Hematopoietic multipotent progenitor cell treated with erythropoietin and hydrocortisone succinate and interleukin-3 and kit ligand, for 8 days (in vitro differentiated cells): ENCODE measurements at places on chromosomes 12 and 14.

GRCh38 chr12:11023387-11023786, 967 bp upstream of the TAS2R19 start:
- no peak for DNase-seq

DNA sequence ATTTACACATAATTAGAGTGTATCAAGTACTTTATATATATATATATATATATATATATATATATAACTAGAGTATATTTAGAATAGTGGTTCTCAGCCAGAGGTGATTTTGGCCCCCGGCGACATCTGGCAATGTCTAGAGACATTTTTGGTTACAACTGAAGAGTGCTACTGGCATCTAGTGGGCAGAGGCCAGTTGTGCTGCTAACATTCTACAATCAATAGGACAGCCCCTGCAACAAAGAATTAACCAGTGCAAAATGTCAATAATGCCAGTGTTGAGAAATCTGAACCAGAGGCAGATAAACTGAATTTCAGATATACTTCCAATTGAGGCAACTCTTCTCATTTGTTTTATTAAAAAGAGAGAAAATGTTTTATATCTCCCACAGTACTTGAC, 8.9 kb downstream of the GTF2A1 start:
- DNase-seq = peak; percentile 65

DNA sequence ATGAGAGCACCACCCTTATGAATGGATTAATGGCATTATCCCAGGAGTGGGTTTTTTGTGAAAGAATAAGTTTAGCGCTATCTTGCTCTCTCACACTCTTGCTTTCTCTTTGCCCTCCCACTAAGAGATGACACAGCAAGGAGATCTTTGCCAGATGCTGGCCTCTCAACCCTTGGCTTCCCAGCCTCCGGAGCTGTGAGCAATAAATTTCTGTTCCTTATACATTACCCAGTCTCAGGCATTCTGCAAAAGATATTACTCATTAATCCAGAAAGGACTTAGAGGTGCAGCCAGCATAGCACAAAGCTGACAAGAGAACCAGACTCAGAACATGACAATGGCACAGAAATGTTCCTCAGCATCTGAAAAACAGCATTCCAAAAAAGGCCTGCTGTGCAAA, 190.6 kb downstream of the ITPR2 start:
- no peak for DNase-seq

GRCh38 chr12:49777800-49778748, 36.7 kb downstream of the TMBIM6 start:
- DNase-seq = peak; percentile 36

- no peak for DNase-seq
Observed at GRCh38 chr14:88746052-88746451, 46.7 kb downstream of the EML5 start.

DNA sequence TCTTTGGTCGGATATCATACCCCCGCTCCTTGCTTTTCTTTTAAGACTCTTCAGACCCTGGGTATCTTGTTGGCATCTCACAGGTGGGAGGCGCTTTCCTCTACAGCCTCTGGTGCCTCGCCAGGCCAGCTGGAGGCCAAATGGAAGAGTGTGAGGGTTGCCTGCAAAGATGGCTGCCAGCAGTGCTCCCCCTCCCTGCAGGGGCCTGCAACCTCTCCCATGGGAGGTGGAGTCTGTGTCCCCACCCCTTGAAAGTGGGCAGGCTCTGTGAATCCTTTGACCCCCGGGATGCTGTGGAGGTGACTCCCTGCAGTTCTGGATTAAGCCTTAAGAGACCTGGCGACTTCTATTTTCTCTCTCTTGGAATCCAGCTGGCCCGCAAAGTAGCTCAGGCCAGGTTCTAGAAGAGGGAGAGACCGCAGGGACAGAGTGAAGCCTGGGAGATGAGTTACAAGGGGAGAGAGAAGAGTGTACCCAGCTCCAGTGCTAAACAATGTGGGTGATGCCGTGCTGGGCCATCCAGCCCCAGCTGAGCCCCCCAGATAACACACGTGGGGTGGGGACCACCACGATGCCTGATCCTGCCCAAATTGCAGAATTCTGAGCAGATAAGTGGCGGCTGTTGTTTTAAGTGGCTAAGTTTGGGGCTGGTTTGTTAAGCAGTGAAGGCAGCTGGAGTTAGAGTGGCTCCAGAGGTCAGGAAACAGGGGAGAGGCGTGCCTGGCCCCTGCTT, 37.9 kb upstream of the NCOR2 start:
- DNase-seq = peak; percentile 86

- no peak for DNase-seq
Observed at GRCh38 chr14:34749408-34749807, 35.0 kb upstream of the CFL2 start.

GRCh38 chr14:76500011-76500410, 124.1 kb downstream of the ESRRB start:
- no peak for DNase-seq

- DNase-seq = peak; percentile 10
Observed at GRCh38 chr14:61416591-61416990, 95.2 kb downstream of the PRKCH start.

DNA sequence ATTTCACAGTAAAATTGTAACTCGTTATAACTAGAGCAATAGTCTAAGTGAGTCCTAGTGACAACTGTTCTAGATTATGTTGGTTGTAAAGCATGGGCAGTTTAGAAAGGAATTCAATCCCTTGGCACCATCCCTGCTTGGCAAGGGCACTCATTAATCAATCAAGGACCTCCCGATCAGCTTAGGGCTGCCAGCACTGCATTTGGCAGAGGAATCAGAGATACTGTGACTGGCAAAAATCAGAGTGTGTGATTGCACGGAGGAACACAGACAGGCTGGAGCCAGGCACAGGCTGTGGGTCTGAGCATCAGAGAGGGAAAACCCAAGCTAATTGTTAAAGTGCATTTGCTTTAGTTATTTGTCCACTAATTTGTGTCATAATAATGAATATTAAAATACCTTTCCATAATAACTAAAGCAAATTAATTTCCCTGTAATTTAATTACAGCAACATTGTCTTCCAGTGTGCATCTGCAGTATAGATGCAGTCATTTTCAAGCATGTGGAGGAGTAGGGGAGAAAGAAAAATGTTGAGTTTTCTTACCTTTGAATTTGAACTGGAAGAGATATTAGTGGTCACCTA, 3.2 kb upstream of the EGLN3 start:
- no peak for DNase-seq

DNA sequence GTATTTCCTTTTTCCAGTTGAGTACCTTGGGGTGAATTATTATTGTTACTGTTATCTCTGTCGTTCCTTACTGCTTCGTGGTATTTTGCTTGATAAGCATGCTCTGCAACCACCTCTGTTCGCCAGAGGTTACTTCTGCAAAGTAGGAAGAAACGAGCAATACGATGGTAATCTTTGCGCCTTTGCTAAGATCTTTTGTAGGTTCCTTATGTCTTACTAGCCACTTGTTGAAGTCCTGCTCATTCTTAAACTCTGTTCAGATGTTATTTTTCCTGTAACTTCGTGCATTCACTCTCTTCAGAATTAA, 729 bp upstream of the M6PR start:
- no peak for DNase-seq

GRCh38 chr12:127559349-127560040, 707.5 kb upstream of the TMEM132C start:
- peak; percentile 53 for DNase-seq

DNA sequence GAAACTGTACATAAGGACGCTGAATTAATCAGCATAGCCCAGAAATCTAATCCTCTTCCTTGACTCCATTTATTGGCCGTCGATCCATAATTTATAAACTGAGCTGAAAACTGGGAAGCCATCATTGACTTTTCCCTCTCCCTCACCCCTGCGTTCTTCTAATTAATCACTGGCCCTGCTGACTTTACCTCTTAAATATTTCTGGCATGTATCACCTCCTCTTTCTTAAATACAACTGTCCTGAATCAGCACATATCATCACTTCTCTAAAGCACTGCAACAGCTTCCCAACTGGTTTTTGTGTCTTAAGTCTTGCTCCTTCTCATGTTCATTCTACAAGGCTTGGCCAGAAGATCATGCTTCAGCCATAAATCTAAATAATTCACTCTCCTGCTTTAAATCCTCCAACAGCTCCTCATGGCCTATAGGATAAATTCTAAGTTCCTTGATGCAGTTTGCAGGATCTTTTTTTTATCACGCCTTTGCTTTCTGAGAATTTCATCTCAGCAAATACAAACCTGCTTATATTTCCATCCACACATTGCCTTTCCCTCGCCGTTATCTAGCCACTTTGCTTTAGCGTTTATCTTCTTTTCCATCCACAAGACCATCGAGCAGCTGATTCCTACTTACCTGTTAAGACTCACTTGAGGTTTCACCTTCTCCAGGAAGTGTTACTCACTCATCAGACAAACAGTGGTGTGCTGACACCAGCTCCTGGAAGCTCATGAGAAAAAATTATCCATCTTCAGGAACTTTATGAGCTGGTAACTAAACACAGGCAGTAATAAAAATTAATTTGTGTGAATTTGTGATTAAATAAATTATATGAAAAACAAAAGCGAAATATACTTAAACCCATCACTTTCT, 295.6 kb upstream of the FLRT2 start:
- DNase-seq = no peak

GRCh38 chr12:70400124-70400523, 34.0 kb downstream of the KCNMB4 start:
- DNase-seq = no peak

DNA sequence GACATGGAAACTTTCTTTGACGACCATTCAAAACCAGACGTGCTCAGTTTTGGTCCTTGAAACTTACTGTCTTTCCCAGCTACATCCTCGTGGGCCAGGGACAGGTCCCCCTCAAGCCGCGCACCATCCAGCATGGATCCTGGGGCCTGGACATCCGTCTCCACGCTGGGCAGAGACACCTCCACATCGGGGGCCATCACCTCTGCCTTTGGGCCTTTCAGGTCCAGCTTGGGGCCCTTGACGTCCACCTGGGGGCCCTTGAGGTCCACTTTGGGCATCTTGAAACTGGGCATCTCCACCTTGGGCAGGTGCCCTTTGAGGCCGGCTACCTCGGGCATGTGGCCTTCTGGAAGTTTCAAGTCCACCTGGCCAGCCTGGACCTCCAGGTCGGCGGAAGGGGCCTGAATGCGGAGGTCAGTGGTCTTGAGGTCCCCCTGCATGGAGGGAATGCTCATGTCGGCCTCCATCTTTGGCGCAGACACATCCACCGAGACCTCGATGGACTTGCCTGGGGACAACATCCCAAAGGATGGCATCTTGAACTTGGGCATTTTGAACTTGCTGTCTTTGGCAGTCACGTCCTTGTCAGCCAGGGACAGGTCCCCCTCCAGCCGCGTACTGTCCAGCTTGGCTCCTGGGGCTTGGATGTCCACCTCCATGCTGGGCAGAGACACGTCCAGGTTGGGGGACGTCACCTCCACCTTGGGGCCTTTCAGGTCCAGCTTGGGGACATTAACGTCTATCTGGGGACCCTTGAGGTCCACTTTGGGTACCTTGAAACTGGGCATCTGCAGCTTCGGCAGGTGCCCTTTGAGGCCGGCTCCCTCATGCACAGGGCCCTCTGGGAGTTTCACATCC, 17.1 kb downstream of the PLD4 start:
- no peak for DNase-seq

- peak; percentile 31 for DNase-seq
Observed at GRCh38 chr14:55127460-55127951, 1.5 kb upstream of the LGALS3 start.

GRCh38 chr12:99146730-99147129, 500.8 kb upstream of the GARIN6 start:
- DNase-seq = no peak
